ENCODE measurements at places on chromosomes 7 and 10.

GRCh38 chr7:42134276-42134876 is 102.6 kb downstream of the GLI3 start:
- DNase-seq: no peak

- DNase-seq: no peak
Observed at GRCh38 chr7:2652736-2653060, 20.9 kb downstream of the TTYH3 start.

DNA sequence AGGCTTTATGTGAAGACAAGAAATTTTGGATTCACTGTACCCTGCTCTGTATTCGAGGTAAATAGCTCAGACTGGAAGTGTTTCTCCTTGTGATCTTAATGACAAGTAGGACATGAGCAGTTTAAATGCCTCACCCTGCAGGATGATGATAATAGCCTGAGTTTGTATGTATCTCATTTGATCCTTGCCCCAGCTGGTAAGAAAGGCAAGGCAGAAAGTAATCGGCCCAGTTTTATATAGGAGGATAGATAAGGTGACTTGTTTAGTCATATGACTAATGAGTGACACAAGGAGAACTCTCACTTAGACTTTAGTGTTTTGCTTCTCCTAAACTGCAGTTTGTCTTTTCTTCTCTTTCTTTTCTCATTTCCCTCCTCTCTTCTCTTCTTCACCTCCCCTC is 372.6 kb downstream of the PHF14 start:
- DNase-seq: no peak

- no peak for DNase-seq
Observed at GRCh38 chr7:128215739-128216138, 25.3 kb upstream of the LEP start.

GRCh38 chr7:158029509-158029908 is 558.1 kb downstream of the PTPRN2 start:
- DNase-seq: no peak

DNA sequence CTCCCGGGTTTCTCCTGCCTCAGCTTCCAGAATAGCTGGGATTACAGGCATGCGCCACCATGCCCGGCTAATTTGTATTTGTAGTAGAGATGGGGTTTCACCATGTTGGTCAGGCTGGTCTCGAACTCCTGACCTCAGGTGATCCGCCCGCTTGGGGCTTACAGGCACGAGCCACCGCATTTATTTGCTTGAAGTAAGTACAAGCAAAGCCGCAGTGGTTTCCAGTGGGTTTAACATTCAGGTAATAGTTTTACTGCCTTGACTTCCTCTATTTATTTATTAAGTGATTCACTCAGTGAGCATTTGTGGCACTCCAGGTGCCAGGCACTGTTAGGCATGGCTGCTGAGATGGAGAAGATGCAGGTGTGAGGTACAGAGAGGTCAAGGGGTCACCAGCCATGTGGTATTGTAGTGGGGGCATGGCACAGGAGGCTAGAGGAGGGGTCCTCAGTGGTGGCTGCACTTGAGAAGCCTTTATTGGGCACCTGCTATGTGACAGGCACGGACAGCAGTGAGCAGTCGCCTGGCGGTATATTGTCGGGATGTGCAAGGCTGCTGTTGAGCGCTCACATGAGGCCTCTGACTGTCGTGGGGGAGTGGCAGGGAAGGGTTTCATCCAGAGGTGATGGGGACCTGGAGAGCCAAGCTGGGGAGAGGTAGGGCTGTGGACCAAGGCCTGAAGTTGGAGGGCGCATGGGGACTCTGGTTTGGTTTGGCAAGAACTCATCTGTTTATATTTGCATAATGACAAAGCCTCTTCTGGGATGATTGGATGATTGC is 54.9 kb downstream of the DOCK1 start:
- DNase-seq: no peak

All from retinal pigment epithelial cell (primary cell).